ENCODE measurements at places on chromosomes 7 and 10.

- no peak for DNase-seq
These were observed 136.9 kb upstream of the FZD1 start for GRCh38 chr7:91127325-91127724.

DNA sequence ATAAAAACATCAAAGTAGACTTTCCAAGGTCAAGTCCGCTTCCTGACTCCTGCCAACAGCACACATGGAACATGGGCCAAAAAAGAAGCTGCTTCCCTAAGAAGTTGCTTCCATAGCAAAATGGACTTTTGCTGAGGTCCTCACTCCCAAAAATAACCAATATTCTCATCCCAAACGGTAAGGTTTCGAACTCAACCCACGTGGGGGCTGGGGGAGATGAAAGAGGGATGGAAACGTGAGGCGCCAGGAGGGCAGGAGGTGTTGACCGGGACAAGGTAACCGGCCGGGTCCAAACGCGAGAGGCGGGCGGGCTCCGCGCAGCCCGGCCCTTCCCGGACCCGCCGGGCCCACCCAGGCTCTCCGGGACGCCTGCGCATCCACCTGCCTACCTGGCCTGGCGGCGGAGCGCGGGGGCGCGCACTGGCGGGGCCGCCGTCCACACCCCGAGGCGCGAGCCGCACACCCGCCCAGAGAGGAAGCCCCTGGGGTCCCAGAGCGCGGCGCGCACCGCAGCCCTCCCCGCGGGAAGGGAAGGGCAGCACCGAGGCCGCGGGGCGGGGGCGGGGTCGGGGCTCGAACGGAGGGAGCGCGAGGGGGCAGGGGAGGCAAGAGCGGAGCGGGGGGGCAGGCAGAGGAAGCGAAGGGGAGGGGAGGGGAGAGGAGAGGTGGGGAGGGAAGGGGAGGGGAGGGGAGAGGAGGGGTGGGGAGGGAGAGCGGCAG is 742 bp downstream of the LMBR1 start:
- peak; percentile 39 for DNase-seq

- peak; percentile 68 for DNase-seq
These were observed 66.7 kb upstream of the PITRM1 start for GRCh38 chr10:3239066-3239919.

- no peak for DNase-seq
These were observed 70.8 kb downstream of the ASB13 start for GRCh38 chr10:5595591-5595990.

DNA sequence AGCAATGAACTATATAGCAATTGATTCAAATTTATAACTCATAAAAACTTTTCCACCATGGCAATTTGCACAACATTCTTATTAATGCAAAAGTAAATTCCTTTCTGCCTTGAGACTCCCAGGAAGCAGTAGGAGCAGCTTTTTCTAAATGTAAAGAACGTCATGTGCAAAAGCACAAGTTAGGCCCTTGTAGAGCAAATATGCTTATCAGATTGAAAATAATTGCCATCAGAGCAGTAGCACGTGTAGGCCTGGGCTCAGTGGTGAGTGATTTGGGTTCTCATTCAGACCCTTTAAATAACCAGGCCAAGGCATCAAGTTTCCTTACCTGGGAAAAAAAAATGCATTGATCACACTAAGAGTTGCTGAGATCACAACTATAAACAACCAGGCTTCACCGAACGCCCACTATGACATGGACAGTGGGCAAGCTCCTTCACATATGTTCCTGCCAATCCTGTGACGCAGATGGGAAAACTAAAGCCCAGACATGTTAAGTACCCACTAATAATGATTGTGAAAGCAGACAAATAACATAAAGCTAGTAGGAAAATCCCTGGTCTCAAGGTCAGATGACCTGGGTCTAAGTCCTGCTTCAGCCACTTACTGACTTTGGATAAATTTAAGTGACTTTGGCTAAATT is 22.1 kb upstream of the SAR1A start:
- no peak for DNase-seq

DNA sequence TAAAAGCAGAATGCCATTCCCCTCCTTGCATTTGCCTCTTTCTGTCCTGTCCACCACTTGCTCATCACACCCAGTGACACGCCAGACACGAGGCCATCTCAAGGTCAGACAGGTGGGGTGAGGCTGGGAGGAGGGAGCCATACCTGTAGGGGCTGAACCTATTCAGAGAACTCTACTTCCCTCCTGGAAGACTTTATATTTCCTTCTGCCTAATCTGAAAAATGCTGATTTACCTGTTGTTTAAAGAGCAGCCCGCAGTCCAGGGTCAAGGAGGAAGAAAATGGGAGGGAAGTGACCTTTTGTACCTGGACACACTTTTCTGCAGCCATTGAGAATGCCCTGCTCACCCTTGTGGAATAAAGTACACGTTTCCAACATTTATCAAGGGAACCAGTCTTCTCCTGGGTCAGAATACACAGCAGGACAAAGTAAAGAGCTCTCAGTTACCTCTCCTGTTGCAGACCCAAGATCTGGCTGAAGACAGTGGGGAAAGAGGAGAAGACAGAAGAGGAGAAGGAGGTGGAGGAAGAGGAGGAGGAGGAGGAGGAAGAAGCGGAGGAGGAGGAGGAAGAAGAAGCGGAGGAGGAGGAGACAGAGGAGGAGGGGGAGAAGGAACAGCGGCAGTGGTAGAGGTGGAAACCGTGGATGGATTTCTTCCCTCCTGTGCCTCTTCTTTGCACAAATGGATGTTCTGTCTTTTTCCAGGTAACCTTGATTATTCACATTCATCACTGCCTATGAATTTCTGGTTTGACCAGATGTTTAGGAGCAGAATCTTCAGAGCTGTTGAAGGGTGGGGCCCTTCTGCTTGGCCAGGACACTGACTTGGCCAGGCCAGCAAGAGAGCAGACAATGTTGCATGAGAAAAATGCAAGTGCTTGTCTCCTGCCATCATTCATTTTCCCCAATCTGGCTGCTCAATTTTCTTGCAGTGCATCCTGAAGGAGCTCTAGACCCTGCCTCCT is 1.2 kb upstream of the BLNK start:
- DNase-seq: no peak

GRCh38 chr10:7475046-7475911 is 64.4 kb upstream of the SFMBT2 start:
- DNase-seq: no peak
